ENCODE measurements at places on chromosomes 5 and 9. TPM values are rescaled to one million over a fixed set of nuclear protein-coding genes. Genes with fewer than 3 reads are reported as not detected.

CNTLN gene
- 11.3 TPM for total RNA-seq

IRX1 gene
- 23.8 TPM for total RNA-seq

P4HA2 gene
- 99.6 TPM for total RNA-seq

MARCOL gene
- total RNA-seq, result not detected

SV2C gene
- not detected for total RNA-seq

STK32A gene
- total RNA-seq, result 0.07 TPM

NUTM2F gene
- not detected for total RNA-seq

FOXI1 gene
- total RNA-seq, result not detected

ZFP37 gene
- 3.1 TPM for total RNA-seq

MLANA gene
- not detected for total RNA-seq

PITX1 gene
- total RNA-seq, result 4.6 TPM

PKD2L2 gene
- total RNA-seq, result 0.17 TPM

BTNL3 gene
- total RNA-seq, result not detected

AHRR gene
- 49.1 TPM for total RNA-seq

DBH gene
- total RNA-seq, result not detected

CENPK gene
- 18.5 TPM for total RNA-seq

SLC45A2 gene
- not detected for total RNA-seq

IGIP gene
- 1.6 TPM for total RNA-seq

DIPK1B gene
- total RNA-seq, result 1.5 TPM

IL13 gene
- not detected for total RNA-seq

PCDHA3 gene
- not detected for total RNA-seq

INVS gene
- 11.9 TPM for total RNA-seq

TMEM215 gene
- not detected for total RNA-seq

C7 gene
- 0.84 TPM for total RNA-seq

SPINK4 gene
- not detected for total RNA-seq

NTNG2 gene
- total RNA-seq, result 0.49 TPM

ROPN1L gene
- total RNA-seq, result 3.0 TPM

BNC2 gene
- total RNA-seq, result 7.0 TPM

SHC3 gene
- total RNA-seq, result 3.2 TPM

CYLC2 gene
- total RNA-seq, result not detected

ZNF883 gene
- 8.1 TPM for total RNA-seq

TMEM174 gene
- total RNA-seq, result not detected

PTGS1 gene
- total RNA-seq, result 4.8 TPM

FOXD4L4 gene
- 0.07 TPM for total RNA-seq

TRIM52 gene
- total RNA-seq, result 2.2 TPM

CMYA5 gene
- total RNA-seq, result 0.05 TPM

C9orf152 gene
- total RNA-seq, result not detected

MEIKIN gene
- not detected for total RNA-seq

SETD9 gene
- total RNA-seq, result 10.4 TPM

GRXCR2 gene
- not detected for total RNA-seq

IFNK gene
- total RNA-seq, result not detected

NIPSNAP3A gene
- total RNA-seq, result 85.4 TPM

MIER3 gene
- 92.7 TPM for total RNA-seq

CDC20B gene
- total RNA-seq, result not detected

PGM5 gene
- 1.1 TPM for total RNA-seq

ARSB gene
- 15.2 TPM for total RNA-seq

PCDHA13 gene
- not detected for total RNA-seq

IL9 gene
- total RNA-seq, result not detected

CTNND2 gene
- 0.17 TPM for total RNA-seq

ACER2 gene
- total RNA-seq, result 0.96 TPM

Measured in M059J (cell line).